ENCODE measurements at places on chromosomes 4 and X. TPM values are rescaled to one million over a fixed set of nuclear protein-coding genes. Genes with fewer than 3 reads are reported as not detected.

The SSX4B gene
- total RNA-seq, result not detected

The MAGED4 gene
- total RNA-seq, result 0.94 TPM

The SLC34A2 gene
- total RNA-seq, result 0.89 TPM

The GAGE2A gene
- not detected for total RNA-seq

The CTAG1A gene
- not detected for total RNA-seq

The ZAR1 gene
- total RNA-seq, result not detected

The BMP15 gene
- total RNA-seq, result not detected

The RIBC1 gene
- total RNA-seq, result 0.94 TPM

The GLRA2 gene
- not detected for total RNA-seq

The PRDM8 gene
- total RNA-seq, result 1.2 TPM

The CABS1 gene
- not detected for total RNA-seq

The TRAM1L1 gene
- 0.76 TPM for total RNA-seq

The FAM133A gene
- total RNA-seq, result 1.4 TPM

The EDA gene
- 24.1 TPM for total RNA-seq

The MFSD8 gene
- total RNA-seq, result 12.2 TPM

Data from right cardiac atrium (tissue), 5 donors.